ENCODE measurements at places on chromosomes 1 and 21. TPM values are rescaled to one million over a fixed set of nuclear protein-coding genes. Genes with fewer than 3 reads are reported as not detected.

GRCh38 chr1:244702620-244703019, 49.7 kb downstream of the DESI2 start:
- DNase-seq: no peak

The SPATA46 gene
- not detected for total RNA-seq

GRCh38 chr1:151935154-151935553, 25.8 kb upstream of the THEM4 start:
- DNase-seq: no peak

DNA sequence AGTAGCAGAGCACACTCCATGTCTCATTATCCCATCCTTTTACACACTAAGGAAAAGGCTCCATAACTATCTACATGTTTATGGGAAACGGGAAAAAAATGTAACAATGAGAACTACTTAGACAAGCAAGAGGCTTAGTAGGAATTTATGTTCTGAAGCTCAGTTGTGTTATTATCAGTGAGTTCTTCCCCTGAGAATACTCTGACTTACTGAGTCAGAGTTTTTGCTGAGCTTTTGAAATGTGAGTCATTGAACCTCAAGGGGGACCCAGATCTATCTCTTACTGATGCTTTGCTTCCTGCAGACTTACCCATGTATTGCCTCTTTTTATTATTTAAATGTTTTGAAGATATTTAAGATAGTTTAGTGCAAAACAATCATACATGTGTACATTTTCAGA, 20.1 kb downstream of the CFHR5 start:
- DNase-seq: no peak

The OR2T27 gene
- total RNA-seq: not detected

The GRHL3 gene
- 0.28 TPM for total RNA-seq

DNA sequence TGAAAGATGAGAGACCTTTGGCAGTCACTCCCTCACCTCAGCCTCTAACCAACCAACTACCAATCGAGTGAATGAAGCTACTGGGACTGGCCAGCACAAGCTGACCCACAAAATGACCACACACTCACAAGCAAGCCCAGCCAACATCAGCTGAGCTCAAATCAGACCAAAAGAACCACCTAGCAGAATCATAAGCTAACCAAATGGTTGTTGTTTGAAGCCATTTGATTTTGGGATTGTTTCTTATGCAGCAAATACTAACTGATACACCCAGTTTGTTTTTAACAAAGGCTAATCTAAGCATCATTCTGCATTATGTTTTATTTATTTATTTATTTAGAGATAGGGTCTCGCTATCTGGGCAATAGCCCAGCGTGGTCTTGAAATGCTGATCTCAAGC, 310.4 kb downstream of the SETD4 start:
- DNase-seq: no peak

- DNase-seq: no peak
Observed at GRCh38 chr1:92563457-92564216, 76.9 kb upstream of the GFI1 start.

The LEFTY2 gene
- not detected for total RNA-seq

The GRIK3 gene
- not detected for total RNA-seq

The OR2G6 gene
- not detected for total RNA-seq

The SPRR4 gene
- total RNA-seq: not detected

DNA sequence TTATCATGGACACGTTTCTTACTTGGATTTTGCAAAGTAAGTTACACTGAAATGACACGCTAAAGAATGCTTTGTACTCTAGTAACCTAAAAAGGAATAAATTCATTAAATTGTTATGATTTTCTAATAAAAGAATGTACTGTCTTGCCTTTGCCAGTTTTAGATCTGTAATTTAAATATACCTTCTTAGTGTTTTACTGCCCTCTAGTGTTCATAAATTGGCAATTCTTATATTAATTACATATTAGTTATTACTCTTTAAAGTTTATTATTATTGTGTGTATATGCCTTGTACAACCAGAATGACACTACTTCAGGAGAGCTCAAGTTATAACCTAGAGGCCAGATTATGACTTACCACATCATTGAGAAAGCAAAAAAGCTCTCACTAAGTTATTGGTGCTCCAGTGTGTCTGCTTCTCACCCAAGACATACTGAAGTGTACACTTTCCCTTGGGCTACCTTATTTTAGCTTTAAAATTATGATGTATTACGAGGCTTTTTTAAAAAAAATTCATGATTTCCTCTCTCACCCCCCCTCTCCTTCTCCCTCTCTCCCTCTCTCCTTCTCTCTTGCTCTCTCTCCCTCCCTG, 169.9 kb downstream of the HS2ST1 start:
- DNase-seq: no peak

DNA sequence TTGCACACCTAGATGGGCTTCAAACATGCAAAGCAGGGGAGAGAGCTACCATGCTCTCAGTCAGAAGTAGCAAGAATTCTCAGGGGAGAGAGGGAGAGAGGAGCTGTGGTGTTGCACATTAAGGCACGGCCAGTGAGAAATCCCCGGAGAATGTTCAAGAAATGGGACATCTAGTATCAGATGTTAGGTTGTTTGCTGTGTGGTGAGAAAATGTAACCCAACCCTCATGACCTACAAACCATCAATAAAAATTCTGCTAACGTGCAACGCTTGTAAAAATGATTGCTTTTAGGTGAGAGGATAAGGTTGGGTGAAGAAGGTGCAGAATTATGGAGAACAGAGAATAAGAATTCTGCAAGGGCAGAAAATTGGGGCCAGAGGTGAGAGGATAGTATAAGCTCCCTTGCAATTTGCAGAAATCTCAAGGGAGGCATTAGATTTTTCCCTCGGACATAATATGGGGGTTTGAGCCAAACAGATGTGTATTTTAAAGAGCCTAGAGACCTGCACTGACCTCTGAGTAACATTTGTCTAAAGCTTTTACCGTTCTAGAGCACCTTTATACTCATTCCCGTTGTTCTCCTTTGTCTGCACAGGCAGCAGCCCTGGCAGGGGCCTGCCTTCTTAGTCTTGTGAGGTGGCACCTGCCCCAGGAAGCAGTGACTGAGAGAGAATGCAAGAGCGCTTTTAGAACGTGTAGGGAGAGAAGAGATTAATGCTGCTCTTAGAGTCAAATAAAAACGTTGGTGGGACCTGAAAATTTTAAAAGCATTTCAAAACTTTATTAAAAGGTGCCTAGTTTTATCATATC, 25.4 kb upstream of the KIAA0040 start:
- DNase-seq: no peak

The TCP10L gene
- total RNA-seq: 0.43 TPM

The OSCP1 gene
- total RNA-seq: 1.4 TPM

The TTC34 gene
- total RNA-seq: 0.43 TPM

- no peak for DNase-seq
Observed at GRCh38 chr1:31572323-31573104, 3.8 kb upstream of the TINAGL1 start.

- no peak for DNase-seq
Observed at GRCh38 chr1:116203920-116204319, 92.7 kb downstream of the MAB21L3 start.

DNA sequence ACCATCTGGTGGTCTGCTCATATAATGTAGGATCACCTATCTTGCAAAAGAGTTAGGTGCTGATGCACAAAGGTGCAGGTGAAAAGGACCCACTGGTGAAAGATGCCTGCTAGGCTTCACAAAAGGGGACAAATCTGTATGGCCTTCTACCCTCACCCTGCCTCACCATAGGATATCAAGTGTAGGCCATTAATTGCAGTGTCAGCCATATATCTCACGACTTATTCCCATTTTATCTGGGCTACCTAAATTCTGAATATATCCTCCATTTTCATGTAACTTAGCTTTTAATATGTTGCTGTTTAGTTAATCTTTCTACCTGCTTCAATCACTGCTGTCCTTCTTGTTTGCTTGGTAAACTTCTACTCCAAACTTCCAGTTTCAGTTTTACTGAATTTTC, 84.2 kb upstream of the DPH5 start:
- no peak for DNase-seq

GRCh38 chr1:201792534-201793305, 36.2 kb upstream of the IPO9 start:
- peak; percentile 52 for DNase-seq

- DNase-seq: no peak
Observed at GRCh38 chr1:167136191-167136614, 42.3 kb downstream of the STYXL2 start.

The CAMK2N1 gene
- 3.0 TPM for total RNA-seq

The TNFSF4 gene
- total RNA-seq: 2.0 TPM

The LRRC38 gene
- not detected for total RNA-seq

GRCh38 chr1:3248155-3249141, 179.4 kb downstream of the PRDM16 start:
- DNase-seq: no peak

DNA sequence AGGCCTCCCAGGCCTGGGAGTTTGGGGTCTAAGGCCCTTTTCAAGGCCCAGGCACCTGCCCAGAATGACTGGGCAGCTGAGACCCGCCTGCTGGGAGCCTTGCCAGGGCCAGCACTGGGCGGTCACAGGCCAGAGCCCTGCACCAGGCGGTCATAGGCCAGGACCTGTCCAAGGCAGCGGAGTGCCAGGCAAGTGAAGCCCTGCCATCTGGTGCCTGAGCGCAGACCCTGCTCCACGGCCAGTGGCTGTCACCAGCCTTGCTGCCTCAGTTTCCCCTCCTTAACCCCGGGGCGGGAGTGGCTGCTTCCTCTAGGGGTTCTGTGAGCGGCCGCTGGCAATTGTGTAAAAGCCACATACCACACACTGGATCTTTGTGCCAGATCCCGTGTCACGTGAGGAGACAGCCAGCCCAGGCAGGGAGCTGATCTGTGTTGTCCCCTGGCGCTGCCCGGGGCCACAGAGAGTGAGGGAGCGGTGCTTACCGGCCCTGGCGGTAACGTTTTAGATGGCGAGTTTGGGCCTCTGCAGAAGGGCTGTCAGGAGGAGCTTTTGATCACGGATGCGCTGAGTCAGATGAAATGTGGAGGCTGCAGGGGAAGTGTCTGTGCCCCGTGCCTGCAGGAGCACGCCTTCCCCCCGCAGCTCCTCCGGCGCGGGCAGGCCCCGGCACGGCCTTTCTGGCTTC, 4.6 kb downstream of the COL18A1 start:
- no peak for DNase-seq

The FLG2 gene
- not detected for total RNA-seq

The FAM72A gene
- 46.0 TPM for total RNA-seq

The CRABP2 gene
- 2.5 TPM for total RNA-seq

The PROK1 gene
- total RNA-seq: not detected

DNA sequence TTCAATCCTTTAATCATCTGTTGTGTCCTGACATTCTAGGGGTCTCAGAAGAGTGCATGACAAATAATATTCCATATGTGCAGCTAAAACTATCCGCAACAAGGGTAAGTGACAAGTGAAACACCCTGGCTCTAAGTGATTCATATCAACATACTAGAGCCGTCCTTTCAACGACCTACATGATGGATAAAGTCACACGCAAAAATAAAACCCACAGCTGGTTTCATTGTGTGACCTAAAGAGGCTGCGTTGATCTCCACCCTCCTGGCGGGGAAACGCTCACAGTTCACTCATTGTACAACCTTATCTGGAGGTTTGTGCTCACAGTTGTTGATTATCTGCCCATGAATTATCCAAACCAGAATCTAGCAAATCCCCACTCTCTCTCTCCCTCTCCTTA, 365.3 kb upstream of the PKN2 start:
- DNase-seq: no peak

- no peak for DNase-seq
Observed at GRCh38 chr1:57633056-57633455, 209.2 kb upstream of the DAB1 start.

DNA sequence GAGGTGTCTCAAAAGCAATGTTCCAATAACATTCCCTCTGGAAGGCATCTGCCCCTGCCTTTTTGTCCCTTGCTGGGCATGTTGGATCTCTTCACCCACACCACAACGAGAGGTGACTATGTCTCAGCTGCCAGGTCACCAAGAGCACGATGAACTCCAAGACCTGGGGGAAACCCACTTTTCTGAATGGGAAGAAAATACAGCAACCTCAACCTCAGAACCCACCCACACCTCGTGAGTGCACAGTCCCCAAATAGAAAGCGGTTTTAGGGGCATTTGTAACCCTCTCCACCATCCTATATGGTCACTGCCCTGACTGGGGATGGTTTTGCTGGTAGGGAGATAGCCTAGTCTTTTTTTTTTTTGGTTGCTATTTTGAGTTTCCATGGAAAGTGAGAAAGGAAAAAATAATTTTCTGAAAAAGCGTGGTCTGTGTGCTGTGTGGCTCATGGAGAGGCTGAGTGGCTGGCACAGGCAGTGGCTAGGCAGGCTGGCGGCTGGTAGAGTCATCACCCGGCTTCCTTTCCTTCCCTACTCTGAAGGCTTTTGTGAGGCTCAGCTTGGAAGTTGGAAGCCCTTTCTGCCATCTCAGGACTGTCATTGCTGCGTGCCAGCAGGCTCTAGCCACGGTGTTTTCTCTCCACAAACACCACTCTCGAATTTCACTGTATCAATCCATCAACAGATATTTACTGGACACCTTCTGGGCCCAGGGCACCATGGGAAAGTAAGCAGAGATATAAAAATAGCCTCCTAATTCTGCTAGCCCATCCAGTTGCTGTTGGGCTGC, 15.8 kb downstream of the TSPAN2 start:
- peak; percentile 45 for DNase-seq

GRCh38 chr21:34730194-34730593, 61.4 kb downstream of the CLIC6 start:
- no peak for DNase-seq

DNA sequence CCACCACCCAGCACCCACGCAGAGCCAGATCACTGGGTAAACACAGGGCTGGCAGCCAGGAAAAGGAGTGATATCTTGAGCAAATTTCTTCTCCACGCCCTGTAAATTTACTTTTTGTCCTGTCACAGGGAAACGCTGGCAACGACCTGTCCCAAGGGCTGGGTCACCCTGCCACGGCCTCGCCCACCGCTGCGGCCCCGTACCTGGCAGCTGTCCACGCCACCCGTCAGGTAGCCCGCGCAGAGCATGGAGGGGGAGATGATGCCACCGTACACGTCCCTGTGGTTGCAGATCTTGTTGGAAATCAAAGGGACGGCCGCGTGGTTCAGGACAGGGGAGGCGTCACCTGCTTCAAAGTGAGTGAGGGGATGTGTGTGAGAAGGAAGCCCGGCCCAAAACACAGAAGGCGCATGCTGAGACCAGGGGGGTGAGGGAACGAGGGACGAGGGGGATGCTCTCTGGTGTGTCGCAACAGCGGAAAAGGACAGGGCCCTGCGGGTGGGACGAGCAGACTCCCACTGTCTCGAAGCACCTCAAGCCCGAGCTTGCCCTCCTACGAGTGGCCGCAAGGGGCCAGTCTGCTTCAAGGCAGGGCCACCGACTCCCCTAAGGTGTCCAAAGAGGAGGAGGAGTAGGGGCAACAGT, 10.1 kb upstream of the TFF1 start:
- no peak for DNase-seq
